ENCODE measurements at places on chromosomes 4 and X.

DNA sequence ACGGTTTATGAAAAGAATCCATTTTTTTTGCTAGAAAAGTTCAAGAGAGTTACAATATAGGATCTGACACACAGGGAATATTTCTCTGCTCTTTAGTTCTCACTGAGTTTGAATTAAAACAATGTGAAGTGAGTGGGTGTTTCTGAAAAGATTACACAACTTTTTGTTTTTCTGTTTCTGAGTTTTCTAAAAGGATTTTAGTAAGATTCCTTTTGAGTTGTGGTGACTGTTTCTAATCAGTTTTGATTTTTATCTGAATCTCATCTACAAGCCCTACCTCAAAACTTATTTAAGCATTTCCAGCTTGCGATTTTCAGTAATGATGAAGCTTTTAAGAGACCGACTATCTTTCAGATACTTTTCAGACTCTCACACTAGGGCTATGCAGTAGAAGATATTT, 141.7 kb downstream of the GPAT3 start:
- DNase-seq, result no peak

GRCh38 chr4:189304167-189304566, 636.5 kb upstream of the FRG1 start:
- DNase-seq, result no peak

- DNase-seq, result no peak
Observed at GRCh38 chr4:158836002-158836369, 67.2 kb downstream of the FNIP2 start.

DNA sequence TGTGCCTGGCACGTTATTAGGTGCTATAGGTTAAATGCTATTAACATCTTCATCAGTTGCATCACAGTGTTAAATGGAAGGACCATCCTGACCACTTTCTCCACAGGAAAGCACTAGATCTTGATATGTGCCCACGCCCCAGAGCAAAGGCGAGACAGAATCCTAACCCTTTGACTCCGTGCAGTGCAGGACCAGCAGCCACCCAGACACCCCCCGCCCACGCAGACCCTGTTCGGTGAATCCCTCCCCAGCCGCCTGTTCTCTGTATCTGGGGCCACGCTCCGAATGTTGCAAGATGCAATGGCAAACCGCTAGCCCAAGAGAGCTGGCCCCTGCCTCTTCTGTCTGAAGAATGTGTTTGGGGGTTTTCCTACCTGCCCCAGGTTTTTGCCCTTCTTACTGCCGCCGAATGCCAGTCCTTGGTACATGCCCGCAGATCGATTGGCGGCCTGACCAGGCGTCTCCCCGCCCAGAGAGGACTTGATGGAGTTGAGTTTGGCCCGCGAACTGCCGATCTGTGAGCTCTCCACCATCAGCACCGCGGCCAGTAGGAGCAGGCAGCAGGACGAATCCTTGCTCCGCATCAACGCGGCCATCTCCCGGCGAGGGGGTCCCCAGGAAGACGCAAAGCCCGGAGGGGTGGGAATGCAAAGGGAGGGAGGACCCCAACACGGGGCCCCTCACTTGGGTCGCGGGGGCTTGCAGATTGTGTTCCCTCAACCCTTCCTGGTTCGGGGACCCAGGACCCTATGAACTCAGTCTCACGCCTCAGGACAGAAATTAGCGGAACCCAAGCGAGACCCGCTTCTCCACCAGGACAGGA, 906 bp downstream of the DKK2 start:
- DNase-seq, result peak; percentile 52

GRCh38 chr4:110675426-110675825, 52.5 kb upstream of the PITX2 start:
- no peak for DNase-seq

DNA sequence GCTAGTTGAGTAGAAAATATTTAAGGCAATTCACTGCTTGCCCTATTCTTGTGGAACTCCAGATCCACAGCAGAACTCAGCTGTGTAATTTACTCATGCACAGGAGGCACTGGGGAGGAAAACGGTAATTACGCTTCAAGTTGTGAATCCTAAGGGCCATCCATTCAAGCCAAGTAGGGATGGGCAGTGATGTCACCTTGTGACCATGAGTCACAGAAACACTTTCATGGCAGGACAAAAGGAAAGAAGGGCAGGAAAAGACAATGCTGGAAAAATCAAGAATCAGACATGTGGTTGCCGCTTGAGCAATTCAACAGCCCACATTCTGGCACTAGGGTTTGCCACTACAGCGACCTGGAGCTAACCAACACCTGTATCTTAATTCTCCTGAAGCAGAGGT, 1.4 kb downstream of the PAQR3 start:
- no peak for DNase-seq
